K562 (cell line): ENCODE measurements at places on chromosomes 13 and 19. TPM values are rescaled to one million over a fixed set of nuclear protein-coding genes. Genes with fewer than 3 reads are reported as not detected.

Gene PSG11
- not detected in 2 replicates for total RNA-seq

Gene KIR2DL3
- total RNA-seq, result not detected in 2 replicates

Gene NECTIN2
- total RNA-seq, result 83.6 and 84.8 TPM in 2 replicates

Gene MIR17HG
- total RNA-seq, result 77.8 and 106 TPM in 2 replicates

Gene LILRA5
- not detected in 2 replicates for total RNA-seq

Gene SDHAF1
- 32.3 and 37.3 TPM in 2 replicates for total RNA-seq

Gene SIGLECL1
- total RNA-seq, result not detected in 2 replicates

Gene CAPS
- 1.7 and 2.2 TPM in 2 replicates for total RNA-seq

Gene CGB3
- not detected in 2 replicates for total RNA-seq
